ENCODE measurements at places on chromosomes 16 and 17. TPM values are rescaled to one million over a fixed set of nuclear protein-coding genes. Genes with fewer than 3 reads are reported as not detected.

GRCh38 chr17:74369221-74369620 lies 1.9 kb downstream of the GPR142 start:
- no peak for DNase-seq

DNA sequence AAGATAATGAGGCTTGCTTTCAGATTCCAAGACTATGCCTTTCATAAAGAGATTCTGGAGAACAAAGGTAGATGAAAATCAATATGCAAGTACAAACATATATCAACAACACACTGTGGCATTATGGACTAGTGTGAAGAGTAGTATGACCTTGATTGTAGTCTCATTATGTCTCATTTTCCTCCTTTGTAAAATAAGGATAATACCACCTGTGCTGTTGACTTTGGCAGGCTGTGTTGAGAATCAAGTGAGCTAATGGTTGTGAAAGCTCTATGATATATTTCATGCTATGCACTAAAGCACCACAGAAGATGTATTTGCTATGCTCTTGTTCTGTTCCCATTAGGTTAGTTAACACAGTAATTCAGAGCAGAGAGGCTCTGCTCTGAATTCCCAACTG lies 78.5 kb upstream of the NACA2 start:
- DNase-seq = no peak

TNP2 gene
- polyA plus RNA-seq = not detected

- no peak for DNase-seq
These were observed 12.8 kb downstream of the HMOX2 start for GRCh38 chr16:4489030-4489429.

DNA sequence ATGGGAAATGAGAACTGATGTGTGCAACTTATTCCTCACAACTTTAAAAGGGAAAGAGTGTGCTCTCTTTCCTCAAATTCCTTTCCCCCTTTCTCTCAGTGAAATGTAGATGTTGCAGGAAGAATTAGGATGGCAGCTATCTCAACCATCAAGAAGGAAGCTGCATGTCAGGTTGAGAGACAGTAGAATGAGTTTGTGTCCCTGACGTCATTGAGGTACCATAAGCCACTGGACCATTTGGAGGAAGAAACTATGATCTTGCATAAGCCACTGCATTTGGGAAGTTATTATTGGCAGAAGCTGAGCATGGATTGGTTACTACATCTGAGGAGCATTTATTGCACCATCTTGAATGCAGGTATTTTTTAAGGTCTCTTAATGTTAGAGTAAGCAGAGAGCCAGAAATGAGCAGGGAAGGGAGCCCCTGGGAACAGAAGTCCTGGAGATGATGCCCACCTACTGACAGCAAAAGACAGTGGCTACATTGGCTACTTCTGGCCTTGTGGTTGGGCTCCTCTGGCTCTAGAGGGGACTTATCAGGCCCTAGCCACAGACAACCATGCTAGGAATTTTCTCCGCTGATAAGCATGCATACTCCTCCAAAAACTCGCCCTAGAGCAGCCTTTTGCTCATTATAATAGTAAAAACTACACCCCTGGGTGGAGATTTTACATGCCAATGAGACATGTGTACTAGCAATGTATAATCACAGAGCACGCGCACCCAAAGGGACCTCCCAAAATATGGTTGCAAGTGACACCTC lies 249.0 kb upstream of the SALL1 start:
- no peak for DNase-seq
